EL (cell line): ENCODE measurements at places on chromosomes 12 and 14.

GRCh38 chr14:50059763-50060616, 56.4 kb downstream of the VCPKMT start:
- DNase-seq = no peak

GRCh38 chr12:3988519-3989217, 115.5 kb upstream of the PARP11 start:
- DNase-seq = no peak

DNA sequence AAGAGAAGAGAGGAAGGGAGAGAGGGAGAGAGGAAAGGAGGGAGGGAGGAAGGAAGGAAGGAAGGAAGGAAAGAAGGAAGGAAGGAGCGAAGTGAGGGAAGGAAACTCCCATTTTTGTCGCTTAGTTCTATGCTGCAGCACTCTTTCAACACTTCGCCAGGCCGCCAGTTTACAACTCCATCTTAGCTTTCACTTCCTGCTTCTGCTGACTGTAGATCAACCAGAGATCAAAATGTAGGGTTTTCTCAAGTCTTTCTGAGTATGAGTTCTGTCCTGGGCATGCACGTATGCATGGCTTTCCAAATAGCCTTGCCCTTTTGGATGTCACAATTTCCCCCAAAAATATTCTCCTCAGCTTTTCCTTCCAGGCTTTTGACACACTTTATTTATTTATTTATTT, 723.4 kb downstream of the TRHDE start:
- DNase-seq = no peak

DNA sequence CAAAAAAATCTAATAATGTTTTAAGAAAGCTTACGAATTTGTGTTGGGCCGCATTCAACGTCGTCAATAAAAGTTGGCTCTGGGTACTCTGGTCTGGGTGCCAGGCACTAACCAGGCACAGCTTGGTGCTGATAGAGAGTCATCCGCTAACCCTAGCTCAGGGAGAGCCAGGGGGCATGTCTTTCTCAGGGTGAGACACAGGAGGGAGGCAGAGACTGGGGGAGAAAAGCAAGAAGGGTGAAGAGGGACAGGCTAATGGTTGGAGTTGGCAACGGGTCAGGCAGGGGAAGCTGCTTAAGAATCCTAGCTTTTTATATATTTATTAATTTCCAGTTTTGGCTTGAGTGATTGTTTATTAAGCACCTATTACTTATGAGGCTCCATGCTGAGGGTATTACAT, 105.0 kb downstream of the CMKLR1 start:
- no peak for DNase-seq

DNA sequence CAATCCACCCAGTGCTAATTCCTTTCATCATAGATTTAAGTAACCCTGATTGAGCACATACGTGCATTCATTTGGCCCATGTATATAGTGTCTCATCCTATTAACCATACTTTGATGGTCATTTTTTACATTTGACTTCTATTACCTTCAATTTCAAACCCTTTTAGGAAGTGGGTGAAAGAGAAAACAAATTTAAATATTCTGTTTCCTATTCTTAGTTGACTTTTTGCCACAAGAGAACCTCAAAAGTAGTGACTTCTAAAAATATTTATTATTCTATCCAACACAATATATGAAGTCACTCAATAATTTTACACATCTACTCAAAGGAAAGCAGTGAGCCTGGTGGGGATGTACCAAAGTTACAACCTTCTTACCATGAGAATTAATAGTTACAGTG, 164.9 kb downstream of the CEP128 start:
- DNase-seq = no peak

DNA sequence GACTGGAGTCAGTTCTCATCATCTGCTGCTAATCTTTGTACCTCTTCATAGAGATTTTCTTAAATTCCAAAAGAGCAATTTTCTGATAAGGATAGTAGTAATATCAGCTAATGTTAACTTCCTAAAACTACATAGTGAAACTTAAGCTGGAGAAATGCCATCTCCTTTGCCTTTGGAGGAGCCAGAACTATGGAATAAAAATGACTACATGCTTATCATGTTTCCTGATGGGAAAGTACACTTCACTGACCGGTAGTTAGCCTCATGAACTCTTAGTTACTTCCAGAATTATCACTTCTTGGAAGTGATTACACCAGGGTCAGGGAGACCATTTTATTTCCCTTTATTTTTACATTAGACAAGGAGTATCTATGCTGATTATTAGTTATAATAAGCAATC, 1222.1 kb upstream of the TMEM132C start:
- no peak for DNase-seq

DNA sequence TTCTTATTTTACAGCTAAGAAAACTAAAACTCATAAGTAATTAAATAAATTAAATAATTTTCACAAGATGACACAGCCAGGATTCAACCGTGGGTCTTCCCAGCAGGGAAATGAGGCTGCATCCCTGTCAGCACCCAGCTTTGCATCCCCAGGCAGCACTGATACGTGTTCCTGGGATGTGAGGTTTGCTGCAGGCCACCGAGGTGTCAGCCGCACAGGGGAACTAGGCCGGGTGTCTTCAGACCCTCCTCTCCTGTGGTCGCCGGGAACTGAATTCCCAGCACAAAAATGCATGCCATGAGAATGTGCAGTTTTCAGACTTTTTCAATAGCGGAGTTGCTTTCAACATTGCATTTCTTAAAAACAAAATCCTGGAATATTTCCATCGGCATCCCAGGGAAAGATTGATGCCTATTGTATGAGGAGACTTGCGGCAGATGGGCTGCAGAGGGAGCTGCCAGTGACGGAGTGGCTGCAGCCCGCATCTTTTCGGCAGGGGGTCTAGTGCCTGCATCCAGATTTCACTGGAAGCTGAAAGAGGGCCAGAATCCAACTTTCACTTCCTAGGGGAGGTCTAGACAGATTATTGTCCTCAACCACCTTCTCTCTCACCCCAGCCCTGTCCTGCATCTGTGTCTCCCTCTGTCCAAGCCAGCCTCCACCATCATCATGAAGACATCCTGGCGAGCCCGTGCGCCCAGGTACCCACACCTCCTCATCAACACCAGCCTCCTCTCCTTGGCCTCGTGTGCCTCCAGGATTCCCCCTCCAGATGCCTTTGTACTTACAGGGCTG, 12.6 kb downstream of the LRTM2 start:
- DNase-seq = no peak

GRCh38 chr12:122021822-122022392, at the start of gene BCL7A:
TSS of gene BCL7A (plus strand) at chr12:122021884. CDS start at chr12:122022092, 208 bp downstream.
- peak; percentile 69 for DNase-seq

GRCh38 chr12:110537605-110538409, 35.7 kb downstream of the RAD9B start:
- no peak for DNase-seq

GRCh38 chr14:36256126-36256801, 64.2 kb downstream of the MBIP start:
- DNase-seq = no peak

DNA sequence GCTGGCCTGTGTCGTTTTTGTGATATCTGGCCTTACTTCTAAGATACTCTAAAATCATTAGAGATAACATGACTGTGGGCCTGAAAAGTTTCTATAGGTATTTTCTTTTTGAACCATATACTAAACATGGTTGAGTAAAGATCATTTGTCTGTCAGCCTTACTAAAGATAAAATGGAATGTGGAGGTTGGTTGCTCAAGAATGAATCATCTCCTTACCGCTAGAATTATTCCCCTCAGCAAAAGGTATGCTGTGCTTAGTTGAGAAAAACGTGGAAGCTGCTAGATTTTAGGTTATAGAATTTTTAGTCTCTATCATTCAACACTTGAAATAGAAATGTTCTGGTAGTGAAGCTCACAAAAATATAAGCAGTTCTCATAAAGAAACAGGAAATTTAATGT, 407.3 kb downstream of the AEBP2 start:
- DNase-seq = peak; percentile 69

- no peak for DNase-seq
These were observed 51.0 kb downstream of the SPPL3 start for GRCh38 chr12:120853188-120853587.

DNA sequence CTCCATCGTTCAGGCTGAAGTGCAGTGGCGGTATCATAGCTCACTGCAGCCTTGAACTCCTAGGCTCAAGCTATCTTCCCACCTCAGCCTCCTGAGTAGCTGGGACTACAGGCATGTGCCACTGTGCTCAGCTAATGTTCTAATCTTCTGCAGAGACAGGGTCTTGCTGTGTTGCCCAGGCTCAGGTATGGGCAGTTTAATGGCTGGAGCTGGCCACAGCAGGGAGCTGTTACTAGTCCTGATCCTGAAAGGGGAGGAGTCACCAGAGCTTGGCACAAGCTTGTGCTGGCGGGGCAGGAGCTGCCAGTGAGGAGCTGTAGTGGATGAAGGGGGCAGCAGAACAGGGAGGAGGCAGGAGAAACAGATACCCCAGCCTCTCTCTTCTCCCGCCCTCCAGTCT, 10.6 kb downstream of the TMEM120B start:
- DNase-seq = no peak

DNA sequence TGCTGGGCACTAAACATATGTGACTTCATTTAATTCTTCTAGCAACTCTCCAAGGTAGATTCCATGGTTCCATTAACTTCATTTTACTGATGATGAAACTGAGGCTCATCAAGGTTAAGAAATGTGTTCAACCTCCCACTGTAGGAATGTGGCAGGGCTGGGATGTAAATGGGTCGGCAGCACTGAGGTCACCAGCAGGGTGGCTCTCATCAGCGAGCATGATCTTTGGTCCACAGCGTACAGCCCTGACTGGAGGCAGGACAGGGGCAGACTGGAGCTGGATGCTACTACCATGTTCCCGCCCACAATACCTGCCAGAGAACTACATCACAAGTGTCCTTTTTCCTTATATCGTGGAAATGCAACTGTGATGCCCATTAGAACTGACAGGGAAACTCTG, 4.6 kb downstream of the APPL2 start:
- DNase-seq = no peak

- no peak for DNase-seq
These were observed 663 bp downstream of the WASHC3 start for GRCh38 chr12:102061096-102061559.

DNA sequence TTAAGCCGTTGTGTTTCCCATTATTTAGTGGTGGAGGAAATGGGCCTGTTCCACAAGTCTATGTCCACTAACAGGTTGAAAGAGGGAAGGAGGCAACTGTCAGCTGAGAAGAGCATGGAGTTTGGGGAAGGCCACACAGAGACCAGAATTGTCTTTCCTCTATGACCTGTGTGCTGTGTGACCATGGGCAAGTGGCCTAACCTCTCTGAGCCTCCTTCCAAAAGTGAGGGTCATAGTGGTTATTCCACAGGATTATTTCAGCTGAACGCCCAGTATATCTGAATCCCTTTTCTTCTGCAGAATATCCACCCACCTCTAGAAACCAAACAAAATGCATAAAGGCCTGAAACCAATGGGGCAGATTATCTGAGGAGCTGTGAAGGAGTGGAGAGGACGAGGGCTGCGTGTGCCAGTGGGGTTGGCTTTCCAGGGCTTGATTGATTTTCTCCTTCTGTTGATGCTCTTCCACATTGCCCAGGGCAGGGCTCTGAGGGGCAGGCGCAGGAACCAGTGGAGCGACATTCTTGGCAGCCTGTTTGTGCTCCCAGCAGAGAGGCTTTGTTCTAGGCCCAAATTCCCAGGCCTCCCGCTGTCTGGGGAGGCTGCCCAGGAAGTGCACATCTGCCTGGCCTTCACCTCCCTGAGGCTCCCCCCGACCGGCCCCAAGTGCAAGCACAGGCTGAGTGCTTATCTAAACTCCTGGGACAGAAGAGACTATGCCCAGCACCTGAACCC, 452.7 kb downstream of the BCL11B start:
- DNase-seq = no peak

DNA sequence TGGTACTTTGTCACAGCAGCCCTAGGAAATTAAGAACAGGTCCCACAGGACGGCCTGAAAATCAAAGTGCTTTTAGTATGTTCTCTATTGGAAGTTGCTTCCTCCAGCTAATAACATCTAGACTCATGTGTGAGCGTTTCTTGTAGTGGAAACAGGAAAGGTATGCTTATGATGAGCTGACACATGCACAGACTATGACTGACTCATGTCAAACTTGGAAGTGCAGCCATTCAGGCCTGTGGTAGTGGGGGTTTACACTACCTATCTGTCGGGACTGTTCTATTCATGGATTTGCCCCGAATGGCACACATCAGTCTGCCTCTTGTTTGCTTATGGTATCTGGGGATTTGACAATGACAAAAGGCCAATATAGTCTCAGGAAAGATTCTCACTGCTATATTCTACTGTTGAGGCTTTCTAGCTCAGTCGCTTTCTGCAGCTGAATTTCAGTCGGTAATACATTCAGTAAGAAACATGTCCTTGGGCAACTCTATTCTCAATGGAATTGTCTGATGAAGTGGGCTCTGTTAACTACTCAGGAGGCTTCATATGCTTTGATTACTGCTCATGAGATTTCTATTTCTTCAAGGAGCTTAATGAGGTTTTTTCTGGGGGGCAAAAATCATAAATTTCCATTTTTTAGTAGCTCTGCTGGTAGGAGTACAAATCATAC, 270.3 kb upstream of the DAAM1 start:
- peak; percentile 47 for DNase-seq
